Stimulated activated CD4-positive, alpha-beta T cell treated with anti-CD3 and anti-CD28 coated beads, TNF-alpha, amount 100 ng/mL, for 48 hours (primary cell): ENCODE measurements at places on chromosomes 13 and 19.

DNA sequence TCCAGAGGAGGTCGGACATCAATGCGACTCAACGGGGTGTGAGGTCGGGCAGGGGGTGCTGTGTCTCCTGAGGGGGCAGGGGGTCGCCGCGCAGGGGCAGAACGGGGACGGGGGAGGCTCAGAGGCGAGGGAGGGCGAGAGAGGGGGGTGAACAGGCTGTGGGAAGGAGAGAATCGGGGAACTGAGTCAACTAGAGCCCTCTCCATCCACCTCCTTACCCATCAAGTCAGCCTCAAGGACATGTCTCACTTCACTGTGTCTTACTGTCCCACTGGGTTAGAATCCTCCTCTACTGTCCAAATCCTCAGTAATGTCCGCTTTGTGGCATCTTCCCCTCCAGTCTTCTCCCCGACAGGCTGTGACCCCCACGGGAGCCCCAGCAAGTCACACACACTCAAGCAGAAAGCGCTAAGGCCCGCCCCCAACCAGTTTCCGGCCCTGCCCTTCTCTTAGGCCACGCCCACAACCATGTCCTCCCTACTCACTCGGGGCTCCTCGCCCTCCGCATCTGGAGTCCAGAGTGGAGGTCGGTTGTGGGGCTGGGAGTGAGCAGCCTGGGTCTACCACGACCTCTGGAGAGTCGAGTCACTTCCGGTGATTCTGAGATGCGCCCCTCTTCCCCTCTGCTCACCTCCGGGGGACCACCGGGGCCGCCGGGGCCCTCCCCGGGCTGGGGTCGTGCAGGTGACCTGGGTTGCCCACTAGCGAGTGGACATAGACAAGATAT lies 9.3 kb downstream of the PLEKHA4 start:
- peak; percentile 73 for DNase-seq

- no peak for DNase-seq
Measured at GRCh38 chr13:31739226-31739625, at the start of gene RXFP2. TSS of gene RXFP2 (plus strand) at chr13:31739526. CDS start at chr13:31739613, 87 bp downstream.

GRCh38 chr19:47693489-47693888 lies 19.7 kb upstream of the EHD2 start:
- DNase-seq, result no peak

GRCh38 chr13:36917311-36917710 lies 2.7 kb downstream of the SMAD9 start:
- DNase-seq, result no peak

DNA sequence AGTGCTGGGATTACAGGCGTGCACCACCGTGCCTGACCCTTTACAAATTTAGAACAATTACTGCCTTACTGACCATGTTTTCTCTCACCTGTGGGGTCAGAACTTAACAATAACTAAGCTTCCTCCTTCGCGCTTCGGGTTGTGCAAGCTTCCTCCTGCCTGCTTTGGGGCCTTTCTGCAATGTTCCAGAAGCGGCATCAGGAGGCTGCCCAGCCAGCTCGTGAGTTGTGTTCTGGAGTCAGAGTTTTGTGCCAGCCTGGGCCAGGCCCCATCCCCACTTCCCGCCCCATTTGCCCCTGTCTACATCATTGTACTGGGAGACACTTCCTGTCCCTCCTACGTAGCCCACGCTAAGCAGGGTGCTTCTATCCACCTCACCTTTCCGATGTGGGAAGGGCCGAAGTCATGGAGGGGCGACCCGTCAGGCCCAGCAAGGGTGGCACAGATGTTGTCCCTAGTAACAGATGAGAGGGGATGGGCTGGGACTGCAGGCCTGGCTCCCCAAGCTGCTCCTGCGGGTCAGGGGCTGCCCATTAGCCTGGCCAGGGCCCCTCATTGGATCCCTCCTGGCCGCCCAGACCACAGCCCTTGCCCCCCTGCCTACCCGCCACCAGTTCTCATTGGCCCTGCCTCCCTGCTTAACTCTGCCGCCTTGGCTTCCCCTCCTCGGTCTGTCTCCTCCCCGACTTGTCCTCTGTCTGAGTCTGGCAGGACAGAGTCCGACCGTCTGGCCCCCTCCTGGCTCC lies 13.4 kb downstream of the UHRF1 start:
- no peak for DNase-seq

DNA sequence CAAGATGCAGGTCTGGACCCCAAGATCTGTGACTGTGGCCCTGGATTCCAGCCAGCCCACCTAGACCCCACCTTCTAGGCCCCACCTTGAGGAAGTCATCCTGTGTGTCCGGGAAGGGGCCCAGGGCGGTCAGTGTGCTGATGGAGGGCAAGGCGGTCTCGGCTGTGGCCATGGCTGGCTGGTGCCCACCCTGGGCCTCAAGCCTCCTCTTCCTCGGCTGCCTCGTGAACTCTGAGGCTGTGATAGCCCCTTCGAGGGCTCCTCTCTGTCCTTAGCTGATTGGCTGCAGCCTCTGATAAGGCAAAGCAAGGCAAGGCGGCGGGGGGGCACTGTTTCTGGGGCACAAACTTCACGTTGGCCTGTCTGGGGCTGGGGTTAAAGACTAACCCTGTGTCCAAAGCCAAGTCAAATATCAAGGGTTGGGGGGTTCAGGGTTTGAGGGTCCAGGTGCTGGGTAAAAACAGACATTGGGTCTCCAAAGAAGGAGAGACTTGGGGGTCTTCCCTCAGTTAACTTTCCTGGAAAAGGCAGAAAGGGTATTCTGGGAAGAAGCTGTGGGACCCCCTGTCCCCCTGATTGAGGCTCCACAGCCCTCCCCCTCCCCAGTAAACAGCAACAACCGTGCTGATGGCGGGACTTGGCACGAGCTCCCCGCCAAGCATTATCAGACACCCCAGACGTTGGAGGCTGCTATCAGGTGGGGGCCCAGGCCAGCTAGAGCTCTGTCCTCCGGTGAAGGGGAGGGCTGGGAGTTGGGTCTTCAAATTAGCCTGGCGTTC lies at the start of gene KLF1:
KLF1 (minus strand) TSS at position 233 of the 779 bp plus-strand sequence; CDS start at position 172, 61 bp downstream.
- no peak for DNase-seq

DNA sequence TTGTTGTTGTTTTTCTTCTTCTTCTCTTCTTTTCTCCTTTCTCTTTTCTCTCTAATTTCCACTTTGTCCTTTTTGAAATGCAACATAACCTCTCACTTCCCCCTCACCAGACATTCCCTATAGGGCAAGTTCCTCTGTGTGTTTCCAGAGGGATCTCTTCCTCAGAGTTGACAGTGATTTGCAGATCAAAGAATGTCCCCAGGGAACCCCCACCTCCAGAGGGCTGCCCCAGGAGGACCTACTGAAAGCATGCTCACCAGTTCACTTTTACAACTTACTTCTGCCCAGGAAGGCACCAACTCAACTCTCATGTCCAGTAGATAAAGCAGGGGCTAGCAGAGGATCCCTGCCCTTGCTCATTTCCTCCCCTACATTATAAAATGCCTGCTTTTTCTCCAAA lies 1648.0 kb downstream of the PCDH9 start:
- no peak for DNase-seq

DNA sequence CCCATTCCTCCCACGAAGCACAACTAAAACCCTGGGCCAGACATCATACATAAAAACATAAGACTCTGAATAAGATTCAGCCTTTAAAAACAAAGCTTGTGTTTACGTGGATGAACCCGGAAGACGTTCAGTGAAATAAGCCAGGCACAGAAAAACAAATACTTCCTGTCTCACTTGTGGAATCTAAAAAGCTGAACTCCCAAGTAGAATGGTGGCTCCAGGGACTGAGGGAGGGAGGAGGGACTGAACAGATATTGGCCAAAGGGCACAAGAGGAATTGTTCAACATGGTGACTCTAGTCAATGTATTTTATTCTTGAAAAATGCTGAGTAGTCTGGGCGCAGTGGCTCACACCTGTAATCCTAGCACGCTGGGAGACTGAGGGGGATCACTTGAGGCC lies 35.7 kb upstream of the TPM4 start:
- DNase-seq, result no peak

GRCh38 chr13:29589234-29589633 lies 6.3 kb downstream of the SLC7A1 start:
- no peak for DNase-seq

GRCh38 chr19:39524495-39524894 lies 8.2 kb downstream of the EID2B start:
- DNase-seq, result no peak

- DNase-seq, result no peak
Measured at GRCh38 chr13:108895220-108895704, 265.9 kb downstream of the MYO16 start.

DNA sequence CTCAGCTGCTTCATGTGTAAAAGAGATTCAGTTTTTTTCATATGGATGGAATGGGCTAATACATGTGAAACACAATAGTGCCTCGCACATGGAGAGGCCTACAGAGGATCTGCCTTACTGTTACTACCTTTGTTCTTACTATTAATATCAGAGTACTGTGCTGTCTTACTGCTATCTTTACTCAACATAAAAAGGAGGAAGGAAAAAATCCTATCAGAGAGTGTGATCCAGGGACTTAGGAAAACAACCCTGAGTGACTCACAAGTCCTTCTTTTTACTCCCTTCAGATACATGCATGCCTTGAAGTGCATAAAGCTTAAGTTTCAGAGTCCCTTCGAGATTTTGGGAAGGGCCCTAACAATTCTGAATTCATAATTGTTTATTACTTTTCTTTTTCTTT lies 136.8 kb downstream of the TBC1D4 start:
- DNase-seq, result no peak

DNA sequence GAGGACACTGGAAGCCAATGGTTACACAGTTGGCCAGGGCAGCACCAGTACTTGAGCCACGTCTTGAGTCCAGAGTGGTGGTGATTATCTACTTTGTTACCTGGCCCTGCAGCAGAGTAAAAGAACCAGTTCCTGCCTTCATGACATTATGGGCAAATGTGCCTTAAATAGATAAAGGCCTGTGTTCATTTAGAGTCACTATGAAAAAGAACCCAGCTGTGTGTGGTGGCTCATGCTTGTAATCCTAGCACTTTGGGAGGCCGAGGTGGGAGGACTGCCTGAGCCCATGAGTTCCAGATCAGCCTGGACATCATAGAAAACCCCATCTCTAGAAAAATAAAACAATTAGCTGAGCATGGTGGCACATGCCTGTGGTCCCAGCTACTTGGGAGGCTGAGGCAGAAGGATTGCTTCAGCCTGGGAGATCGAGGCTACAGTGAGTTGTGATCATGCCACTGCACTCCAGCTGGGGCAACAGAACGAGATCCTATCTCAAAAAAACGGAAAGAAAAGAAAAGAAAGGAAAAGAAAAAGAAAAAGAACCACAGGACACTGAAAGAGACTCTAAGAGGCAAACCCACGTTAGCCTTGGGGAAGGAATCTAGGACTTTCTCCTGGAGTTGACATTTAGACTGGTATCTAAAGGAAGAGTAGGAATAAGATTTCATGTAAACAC lies 3.4 kb upstream of the IRF2BP1 start:
- no peak for DNase-seq

- no peak for DNase-seq
Measured at GRCh38 chr13:28641600-28641926, 17.4 kb upstream of the POMP start.

DNA sequence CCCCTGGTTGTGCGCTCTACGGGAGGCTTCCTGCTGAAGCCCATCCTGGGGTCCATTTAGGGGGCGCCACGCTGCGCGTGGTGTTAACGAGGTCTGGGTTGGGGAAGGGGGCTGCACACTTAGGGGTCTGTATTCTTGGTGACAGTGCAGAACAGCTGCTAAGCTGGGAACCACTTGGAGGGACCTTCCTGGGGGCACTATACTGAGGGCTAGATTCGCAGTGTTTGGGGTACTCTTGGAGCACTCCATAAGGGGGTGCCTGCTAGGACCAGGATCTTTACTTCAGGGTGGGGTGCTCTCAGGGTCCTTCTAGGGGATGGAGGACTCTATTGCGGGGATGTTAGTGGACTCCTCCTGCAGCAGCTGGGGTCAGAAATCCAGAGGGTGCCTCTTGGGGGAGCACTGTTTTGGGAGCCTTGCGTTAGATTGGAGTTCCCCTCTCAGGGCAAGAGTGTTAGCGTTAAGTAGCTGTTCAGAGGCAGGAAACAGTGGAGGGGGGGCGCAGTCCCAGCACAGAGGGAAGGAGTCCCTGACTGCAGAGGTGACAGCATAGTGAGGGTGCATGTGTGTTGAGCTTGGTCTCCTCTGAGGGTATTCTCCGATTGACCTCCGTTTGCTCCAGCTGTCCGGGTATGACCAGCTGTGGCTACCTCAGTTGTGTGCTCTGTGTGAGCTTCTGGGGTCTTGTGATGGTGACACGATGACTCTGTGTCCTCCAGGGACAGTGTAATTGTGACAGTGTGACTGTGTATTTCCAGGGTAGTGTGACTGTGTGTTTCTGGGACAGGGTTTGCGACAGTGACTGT lies 1.1 kb downstream of the PDE4A start:
- DNase-seq, result no peak

DNA sequence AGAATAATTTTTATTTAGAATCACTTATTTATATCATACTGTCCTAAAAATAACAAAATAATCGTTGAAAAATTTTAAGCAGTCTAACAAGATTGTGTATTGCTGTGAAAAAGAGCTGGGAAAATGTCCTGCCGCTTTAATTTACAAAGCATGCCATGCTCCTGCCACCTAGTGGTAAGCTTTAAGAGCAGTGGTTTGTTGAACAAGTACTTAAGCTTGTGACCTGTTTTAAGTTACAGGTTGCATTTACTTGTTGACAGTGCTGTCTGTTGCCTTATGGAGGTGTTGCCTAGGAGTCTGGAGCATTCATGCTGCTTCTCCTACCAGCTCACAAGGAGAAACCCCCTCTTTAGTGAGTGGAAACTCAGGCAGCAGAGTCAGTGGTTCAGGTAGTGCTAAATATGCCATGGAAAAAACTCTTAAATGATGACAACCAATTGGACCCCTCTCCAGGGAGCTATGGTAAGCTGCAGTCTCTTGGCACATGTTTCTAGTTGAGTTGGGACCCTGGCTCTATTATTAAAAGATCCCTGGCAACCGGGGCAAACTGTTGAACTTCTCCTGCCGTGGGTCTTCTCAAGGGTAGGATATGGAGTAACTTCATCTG lies 68.4 kb downstream of the SPATA13 start:
- no peak for DNase-seq

- DNase-seq, result no peak
Measured at GRCh38 chr13:67228031-67228430, 2.1 kb downstream of the PCDH9 start.

GRCh38 chr13:114103801-114104654 lies 28.4 kb downstream of the RASA3 start:
- DNase-seq, result no peak

DNA sequence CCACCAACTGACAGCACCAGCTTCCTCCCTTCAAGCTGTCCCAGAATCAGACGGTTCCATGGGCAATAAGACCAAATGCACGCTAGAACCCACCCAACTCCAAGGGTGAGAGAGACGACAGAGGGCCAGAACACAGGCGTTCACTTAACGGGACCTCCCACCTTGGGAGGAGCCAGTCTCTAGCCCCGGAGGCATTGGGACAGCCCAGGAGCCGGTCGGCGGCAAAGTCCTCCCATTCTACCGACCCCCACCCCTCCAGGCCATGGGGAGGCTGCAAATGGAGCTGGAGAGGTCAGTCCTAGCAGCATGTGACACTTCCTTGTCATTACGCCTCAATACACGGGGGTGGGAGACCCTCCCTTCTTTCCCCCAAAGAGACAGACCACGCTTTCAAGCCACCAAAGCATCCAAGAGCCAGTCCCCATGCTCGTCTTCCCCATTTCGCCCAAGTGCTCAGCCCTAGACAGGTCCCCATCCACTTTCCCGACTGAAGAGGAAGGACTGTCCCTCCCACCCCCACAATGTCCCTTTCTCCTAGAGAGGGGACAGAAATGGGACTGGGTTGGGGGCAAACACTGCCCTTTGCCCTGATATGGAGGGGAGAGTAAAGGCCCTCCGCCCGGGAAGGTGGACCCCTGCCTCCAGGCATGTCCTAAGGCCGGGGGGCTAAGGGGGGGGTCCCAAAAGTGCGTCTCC lies 964 bp downstream of the KHSRP start:
- peak; percentile 36 for DNase-seq

GRCh38 chr19:51462681-51463080 lies 4.4 kb upstream of the SIGLEC8 start:
- DNase-seq, result no peak

GRCh38 chr19:28940751-28941500 lies 272.0 kb downstream of the UQCRFS1 start:
- no peak for DNase-seq
